ENCODE measurements at places on chromosomes 11 and 22.

GRCh38 chr22:20131859-20132685, 468 bp downstream of the ZDHHC8 start:
- DNase-seq = no peak

- no peak for DNase-seq
Observed at GRCh38 chr22:43413826-43414225, 2.0 kb downstream of the MPPED1 start.

DNA sequence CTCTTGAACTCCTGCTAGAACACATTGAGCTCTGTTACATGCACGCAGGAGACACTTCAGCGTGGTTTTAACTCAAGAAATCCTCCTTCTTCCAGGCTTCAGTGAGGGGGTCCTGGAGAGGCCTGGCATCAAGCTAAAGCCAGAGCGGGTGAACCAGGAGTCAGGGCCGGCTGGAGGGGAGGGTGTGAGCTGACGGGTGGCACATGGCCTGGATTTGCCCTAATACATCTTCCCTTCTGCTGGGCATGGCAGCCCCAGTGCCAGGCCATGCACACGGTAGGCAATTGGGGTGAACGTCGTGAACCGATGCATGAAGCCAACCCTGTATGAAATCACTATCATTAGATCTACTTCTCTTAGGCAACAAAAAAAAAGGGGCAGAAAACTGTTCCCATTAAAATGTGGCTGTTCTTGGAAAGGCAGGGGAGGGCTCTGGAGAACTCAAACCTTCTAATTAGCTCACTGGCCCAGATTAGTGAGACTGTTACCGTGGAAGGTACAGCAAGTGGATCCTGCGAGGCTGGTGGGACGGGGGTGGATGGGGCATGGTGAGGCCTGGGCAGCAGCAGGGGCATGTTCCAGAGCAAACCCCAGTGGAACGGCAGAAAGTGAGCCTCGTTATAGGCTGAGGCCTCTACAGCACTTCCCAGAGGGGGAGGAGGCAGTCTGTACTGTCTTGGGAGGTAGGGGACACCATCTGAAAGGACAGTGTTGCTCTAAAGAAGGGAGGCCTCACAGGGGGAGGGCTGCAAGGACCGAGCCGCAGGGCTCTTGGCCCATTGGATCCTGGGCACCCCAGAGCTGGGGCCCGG, 10.6 kb downstream of the IFT27 start:
- no peak for DNase-seq

- DNase-seq = no peak
Observed at GRCh38 chr11:107430525-107430924, 27.1 kb downstream of the CWF19L2 start.

GRCh38 chr11:17810746-17811145, 76.2 kb downstream of the KCNC1 start:
- no peak for DNase-seq

GRCh38 chr11:68314203-68315170, 2.1 kb downstream of the LRP5 start:
- peak; percentile 48 for DNase-seq

DNA sequence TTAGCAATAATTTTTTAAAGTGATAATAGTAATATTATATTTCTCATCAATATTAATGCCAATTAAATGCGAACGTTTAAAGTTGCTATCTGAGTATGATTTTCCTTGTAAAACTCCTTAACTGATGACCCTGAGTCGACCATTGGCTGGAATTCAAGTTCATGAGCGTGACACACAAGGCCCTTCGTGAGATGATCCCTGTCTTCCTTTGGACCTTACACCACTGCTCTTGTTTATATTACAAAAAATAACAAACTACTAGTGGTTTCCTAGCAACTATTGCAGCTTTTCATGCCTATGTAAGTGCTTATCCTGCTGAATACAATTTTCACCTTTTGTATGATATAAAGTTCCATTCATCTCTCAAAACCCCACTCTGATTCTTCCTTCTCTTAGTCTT, 752.9 kb downstream of the CNTN5 start:
- peak; percentile 57 for DNase-seq

GRCh38 chr11:113317339-113317738, 3.0 kb downstream of the TTC12 start:
- DNase-seq = no peak

GRCh38 chr11:112294688-112295340, 34.2 kb upstream of the PLET1 start:
- DNase-seq = peak; percentile 32

GRCh38 chr11:77596626-77597025, 6.9 kb downstream of the AQP11 start:
- DNase-seq = peak; percentile 55

DNA sequence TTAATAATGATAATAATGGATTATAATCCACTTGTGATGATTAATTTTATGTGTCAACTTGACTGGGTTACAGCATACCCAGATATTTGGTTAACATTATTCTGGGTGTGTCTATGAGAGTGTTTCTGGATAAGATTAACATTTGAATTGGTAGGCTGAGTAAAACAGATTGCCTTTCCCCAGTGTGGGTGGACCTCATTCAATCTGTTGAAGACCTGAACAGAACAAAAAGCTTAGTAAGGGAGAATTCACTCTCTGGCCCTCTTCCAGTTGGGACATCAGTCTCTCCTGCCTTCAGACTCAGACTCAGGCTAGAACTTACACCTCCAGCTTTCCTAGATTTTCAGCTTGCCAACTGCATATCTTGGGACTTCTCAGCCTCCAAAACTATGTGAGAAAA, 37.3 kb upstream of the RRAS2 start:
- no peak for DNase-seq

DNA sequence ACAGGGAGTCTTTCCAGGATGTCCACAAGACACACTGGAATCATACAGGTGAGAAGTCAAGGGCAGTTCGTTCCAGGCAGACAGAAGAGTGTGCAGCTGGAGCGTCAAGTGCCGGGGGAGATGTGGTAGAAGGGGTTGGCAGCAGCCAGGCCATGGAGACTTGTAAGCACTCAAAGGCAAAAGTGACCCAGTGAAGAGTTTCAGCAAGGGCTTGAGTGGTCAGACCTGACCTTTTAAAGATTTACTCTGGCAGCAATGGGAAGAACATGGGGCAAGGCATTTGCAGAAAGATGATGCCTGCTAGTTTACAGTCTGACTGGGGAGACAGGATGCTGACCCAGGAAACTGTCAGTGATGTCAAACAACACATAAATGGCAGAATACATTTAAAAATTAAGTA, 29.0 kb downstream of the P4HA3 start:
- no peak for DNase-seq

GRCh38 chr11:114438303-114438702, 964 bp upstream of the REXO2 start:
- DNase-seq = peak; percentile 35

- DNase-seq = peak; percentile 19
Observed at GRCh38 chr11:31236143-31236542, 133.4 kb downstream of the DCDC1 start.

DNA sequence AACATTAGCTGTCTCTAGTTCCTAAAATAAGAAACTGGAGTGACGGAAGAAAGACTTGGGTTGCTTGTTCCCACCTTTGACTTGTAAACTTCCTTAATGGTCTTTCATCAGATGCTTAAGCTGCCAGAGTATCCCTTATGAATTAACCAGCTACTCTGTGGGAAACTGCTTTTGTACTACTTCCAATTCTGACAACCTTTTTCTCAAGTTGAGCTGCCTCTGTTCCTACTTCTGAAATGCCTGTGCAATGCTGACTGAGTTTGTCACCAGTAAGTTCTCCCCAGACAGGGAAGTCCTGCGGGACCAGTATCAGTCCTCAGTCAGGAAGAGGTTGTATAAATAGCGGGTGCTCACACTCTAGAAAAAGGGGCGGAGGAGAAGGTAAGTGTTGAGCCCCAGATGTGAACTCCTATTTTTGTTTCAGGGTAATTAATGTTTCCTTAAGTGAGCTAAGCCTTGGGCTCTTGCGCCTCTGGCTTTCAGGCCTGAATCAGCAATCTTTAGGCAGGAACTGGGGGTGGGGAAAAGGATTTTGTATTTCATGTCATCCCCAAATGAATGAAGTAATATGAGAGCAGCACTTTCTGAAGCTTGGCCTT, 67.2 kb downstream of the CECR2 start:
- no peak for DNase-seq

GRCh38 chr11:118233377-118233776, 8.6 kb upstream of the JAML start:
- no peak for DNase-seq

GRCh38 chr22:30628491-30628890, 7.1 kb upstream of the SLC35E4 start:
- DNase-seq = no peak

GRCh38 chr11:121494355-121495099, 41.8 kb upstream of the SORL1-AS1 start:
- no peak for DNase-seq

- no peak for DNase-seq
Observed at GRCh38 chr11:70305501-70305900, 35.0 kb downstream of the PPFIA1 start.

DNA sequence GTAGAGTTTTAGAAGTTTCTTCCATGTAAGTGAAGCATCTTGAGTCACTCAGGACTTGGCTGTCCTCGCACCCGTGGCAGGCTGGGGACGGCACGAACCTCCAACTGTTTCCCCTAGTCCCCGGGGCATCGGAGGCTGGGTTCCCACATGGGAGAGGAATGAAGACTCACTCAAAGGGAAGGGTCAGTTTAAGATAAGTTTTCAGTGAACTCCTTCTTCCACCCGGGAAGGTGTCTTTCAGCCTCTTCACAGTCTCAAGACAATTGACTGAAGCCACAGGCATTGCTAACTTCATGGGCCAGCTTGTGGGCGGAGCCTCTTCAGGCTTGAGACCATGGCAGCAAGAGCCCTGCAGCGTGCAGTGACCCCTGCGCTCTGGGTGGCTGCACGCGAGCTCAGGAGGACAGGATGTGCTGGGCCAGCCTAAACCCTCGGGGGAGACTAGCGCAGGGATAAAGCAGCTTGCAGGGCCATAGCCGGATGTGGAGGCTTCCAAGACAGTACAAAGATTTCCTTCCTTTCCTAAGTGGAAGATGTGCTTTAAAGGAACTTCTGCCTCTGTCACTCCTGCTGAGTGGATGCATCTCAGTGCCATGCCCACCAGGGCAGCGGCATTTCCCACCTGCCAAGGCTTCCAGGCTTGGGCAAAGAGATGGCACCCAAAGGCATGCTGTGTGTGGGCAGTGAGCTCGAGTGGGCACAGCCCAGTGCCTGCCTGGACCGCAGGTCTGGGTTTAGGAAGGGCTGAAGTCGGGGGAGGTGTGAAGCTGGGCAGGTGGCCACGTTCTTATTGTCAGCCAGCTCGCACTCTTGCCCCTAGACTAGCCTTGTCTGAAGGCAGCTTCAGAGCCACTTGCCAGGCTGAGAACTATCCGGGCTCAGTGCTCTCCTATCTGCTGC, 32.9 kb downstream of the PPIL2 start:
- DNase-seq = peak; percentile 49

DNA sequence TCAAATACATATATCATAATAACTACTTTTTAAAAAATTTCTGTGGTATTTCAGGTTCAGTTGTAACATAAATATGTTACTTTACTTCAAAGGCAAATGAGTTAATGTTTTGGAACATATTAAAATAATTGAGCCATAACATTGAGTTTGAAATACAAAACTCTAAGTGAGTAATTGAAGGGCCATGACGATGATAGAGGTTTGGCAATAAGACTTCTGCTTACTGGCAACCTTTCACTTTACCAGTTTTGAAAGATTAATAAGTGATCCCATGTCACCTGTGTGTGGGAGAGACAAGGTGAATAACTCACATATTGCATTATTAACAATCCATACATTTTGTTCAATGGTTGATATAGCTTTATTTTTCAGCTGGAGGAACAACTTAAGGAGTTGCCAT, 144.4 kb downstream of the GRIA4 start:
- DNase-seq = no peak

DNA sequence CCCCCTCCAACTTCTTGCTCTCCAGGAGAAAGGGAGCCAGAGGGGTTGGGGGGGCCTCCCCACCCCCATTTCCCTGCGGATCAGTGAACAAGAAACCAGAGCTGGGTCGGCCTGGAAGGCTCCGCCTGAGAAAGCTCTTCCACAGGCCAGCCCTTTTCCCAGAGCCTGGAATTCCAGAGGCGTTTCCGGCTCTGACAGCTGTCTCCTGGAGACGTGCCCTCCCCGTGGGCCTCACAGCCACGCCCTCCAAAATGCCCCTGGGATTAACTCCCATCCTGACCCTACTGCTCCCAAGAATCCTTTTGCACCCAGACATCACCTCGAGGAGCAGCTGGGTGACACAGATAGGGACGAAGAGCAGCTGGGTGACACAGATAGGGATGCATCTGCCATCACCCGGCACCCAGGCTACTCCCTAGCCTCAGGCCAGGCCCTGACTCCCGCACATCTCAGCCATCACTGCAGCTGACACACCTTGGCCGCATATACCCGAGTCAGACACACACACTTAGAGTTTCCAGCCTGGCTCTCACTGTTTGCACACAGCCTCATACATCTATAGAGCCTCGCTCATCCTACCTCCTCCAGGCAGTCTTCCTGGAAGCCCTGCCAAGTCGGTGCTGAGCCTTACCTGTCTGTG, 7.6 kb upstream of the CDC42EP1 start:
- peak; percentile 85 for DNase-seq

- no peak for DNase-seq
Observed at GRCh38 chr22:30054067-30054763, 26.0 kb upstream of the HORMAD2 start.

DNA sequence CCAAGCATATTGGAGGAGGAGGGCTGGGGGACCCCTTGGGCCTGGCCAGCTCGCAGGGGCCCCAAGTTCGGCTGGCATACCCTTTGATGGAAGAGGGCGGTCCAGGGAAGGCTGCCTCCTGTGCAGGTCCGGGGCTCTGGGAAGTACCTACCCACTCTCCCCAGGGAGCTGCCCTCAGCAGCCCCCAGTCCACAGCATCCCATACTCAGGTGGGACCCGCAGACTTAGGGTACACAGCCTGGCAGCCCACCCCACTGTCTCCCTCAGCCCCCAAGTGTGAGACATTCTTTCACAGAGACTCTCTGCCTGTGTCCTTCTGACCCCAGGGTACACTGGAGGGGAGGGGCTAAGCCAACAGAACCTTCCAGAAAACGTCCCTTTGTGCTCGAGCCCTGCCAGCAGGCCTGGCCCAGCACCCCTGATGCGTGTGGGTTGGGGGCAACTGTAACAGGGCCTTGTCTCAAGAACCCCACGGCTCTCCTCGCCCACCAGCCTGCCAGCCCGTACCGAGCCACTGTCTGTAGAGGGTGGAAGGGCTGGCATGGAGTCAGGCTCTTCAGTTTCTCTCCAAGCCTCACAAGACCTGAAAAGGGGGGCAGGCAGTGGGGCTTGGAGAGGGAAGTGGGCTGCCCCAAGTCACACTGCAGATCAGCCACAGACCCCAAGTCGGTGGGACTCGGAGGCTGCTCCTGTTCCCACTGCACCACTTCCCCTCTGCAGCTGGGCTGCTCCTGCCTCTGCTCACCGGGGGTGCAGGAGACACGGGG, 7.0 kb upstream of the TNFRSF13C start:
- no peak for DNase-seq

DNA sequence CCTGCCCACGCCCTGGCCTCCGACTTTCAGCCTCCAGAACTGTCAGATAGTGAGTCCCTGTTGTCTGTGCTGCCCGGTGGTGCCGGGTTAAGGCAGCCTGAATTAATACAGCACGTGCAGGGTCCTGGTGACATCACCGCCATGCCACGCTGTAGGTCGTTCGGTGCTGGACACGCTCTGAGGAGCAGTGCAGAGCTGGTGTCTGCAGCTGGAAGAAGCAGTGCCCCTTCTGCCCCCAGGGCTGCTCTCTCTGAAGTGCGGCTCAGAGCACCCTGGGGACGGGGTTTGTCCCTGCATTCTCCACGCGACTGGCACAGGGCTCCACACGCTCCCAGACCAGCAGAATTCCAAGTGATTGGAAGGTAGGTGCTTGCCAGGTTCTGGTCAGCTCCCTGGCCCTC, 831.5 kb downstream of the TBC1D22A start:
- DNase-seq = no peak

GRCh38 chr11:132578580-132578979, 953.7 kb downstream of the OPCML start:
- DNase-seq = no peak

GRCh38 chr22:47657224-47657623, 894.8 kb downstream of the TBC1D22A start:
- no peak for DNase-seq

Measured in fibroblast of skin of back (primary cell).